ENCODE measurements at places on chromosomes 1 and 21.

DNA sequence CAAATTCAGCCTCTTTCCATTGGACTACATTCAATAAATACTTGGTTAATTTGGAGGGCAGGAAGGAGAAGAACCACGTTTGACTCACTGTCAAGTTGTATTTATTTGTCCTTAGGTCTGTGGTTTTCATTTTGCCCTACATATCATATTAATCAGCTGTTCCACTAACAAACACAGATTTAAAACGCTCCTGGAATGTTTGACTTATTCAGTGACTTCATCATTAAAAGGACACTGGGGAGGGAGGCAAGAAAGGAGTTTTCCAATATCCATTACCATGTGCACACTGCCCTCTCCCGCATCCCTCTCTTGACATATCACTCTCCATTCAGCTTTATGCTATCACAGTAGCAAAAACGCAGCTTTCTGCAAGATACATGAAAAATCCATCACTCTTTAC is 98.2 kb upstream of the C1orf87 start:
- DNase-seq, result no peak

DNA sequence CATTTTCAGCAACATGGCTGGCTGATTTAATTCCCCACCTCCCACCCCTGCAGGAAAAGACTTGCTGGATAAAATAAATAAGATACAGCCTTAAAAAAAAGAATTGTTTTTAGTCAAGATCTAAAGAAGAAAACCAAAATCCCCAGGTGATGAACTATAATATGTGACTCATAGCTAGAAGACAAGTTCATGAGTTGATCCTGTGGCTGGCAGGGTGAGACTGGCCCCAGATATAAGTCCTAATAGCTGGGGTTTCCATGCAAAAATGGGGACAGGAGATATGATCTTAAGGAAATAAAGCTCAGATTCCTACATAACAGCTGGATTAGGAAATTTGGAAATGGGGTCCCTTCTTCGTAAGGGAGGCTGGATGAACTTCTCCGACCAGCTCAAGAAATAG is 21.9 kb upstream of the RGSL1 start:
- DNase-seq, result no peak

- peak; percentile 41 for DNase-seq
Measured at GRCh38 chr1:37233606-37234005, 199.3 kb upstream of the GRIK3 start.

- DNase-seq, result no peak
Measured at GRCh38 chr1:151991663-151992302, 1.9 kb downstream of the S100A10 start.

- DNase-seq, result no peak
Measured at GRCh38 chr1:218330043-218330623, 15.0 kb upstream of the TGFB2 start.

DNA sequence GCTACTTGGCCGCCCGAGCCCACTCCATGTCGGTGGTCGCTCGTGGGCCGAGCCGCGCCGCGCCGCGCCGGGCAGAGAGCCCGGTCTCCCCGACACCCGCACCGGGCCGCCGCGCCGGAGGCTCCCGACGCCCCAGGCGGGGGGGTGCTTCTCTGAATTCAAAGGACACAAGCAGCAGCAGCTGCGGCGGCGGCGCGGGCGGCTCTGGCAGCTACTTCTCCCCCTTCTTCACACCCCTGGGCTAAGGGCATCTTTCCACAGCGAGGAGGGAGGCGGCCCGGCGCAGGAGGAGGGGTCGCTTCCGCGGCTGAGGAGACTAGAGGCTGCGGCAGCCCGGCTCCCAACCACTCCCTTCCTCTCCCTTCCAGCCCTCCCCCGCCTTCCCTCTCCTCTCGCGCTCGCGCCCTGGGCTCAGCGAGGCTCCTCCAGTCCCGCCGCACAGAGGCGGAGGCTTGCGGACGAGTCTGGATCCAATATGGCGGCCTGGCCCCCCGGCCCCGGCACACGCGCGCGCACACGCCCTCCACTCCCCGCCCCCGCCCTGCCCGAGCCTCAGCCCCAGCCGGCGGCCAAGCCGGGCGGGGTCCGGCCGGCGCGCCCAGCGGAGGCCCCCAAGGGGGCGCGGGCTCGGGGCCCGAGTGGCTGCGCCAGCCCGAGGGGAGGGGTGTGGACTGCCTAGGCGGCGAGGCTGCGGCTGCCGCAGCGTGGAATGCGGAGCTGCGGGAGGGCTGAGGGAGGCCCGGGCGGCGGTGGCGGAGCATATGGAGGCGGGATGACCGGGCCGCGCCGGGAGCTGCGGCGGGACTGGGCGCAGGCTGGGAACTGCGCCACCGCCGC is at the start of gene CDC42BPA:
Gene CDC42BPA, minus strand, starts transcription at position 477 of the 837 bp plus-strand sequence. CDS start 1,310 bp downstream, outside the sequence.
- peak; percentile 92 for DNase-seq

GRCh38 chr1:36857754-36858153 is 176.6 kb downstream of the GRIK3 start:
- DNase-seq, result no peak

GRCh38 chr1:28039341-28039740 is 49.1 kb downstream of the EYA3 start:
- no peak for DNase-seq

DNA sequence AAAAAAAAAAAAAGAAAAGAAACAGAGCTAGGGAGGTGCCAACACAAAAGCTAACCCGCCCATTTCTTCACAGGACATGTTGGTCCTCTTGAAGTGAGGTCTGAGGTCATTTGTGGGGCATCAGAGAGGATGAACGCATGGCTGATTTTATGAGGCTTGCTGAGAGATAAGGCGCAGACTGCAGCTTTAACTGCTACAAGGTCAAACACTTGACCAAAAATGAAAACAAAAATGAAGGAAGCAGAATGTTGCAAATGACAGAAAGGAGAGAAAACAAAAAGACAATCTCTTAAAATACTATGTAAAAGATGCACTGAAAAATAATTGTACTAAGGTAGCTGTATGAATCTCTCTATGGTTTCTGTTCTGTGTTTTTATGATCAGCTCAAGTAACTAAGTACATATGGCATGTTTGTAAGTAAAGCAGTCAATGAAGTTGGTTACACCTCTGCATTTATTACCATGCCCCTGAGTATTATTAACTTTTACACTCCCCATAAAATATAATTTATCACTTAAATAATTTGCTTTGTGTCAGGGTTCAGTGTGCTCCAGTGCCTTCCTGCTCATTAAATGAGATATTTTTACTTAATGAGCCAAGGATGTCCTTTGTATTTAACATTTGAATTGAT is 249.1 kb upstream of the NR5A2 start:
- DNase-seq, result no peak

GRCh38 chr21:32812035-32812434 is 40.5 kb upstream of the PAXBP1 start:
- DNase-seq, result no peak

GRCh38 chr1:41648230-41648629 is 163.7 kb upstream of the EDN2 start:
- no peak for DNase-seq

DNA sequence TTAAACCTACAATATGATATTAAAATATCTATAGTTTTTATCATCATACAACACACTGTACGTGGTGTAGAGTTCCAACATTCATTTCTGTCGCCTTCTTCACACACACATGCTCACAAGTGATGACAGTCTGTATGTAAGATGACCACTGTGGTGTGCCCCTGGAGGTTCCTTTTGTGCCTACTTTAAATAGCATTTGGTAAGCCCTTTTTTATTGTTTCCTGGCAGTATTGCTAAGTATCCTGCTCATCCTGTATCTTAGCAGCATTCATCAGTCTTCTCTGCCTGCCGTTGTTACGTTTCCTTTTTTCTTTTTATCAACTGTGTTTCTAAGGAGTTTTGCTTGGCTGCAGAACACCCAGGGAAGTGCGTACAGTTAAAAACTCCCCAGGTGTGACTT is 231.4 kb downstream of the CHRM3 start:
- no peak for DNase-seq

DNA sequence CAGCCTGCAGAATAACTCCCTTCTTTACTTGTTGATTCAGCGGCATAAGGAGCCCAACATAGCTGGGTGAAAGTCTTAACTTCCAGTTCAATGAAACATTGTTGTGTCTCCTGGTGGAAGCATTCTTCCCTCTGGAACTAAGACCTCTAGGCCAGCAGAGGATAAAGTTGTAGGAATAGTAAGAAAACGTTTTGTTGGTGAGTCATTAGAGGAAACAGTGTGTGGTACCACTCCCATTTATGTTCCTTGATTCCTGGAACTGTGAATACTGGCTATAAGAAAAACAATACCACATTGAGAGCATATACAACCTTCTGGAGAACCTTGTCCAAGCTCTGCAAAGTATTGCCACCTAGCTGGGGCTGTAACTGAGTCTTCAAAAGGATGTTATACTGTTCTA is 737.4 kb upstream of the ZP4 start:
- DNase-seq, result no peak

DNA sequence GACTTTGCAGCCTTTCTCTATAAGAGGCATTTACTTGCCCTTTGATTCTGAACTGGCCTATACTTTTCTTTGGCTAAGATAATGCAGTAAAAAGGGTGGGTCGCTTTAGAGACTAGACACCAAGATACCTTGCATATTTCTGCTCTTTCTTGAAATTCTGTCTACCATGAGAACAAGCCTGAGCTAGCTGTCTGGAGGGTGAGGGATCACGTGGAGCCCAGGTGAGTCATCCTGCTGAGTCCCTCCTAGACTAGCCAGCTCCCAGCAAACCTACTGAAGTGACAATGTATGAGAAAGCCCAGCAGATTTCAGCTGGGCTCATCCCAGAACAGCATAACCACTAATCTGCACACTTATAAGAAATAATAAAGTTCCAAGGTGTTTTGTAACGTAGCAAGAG is 408.0 kb upstream of the KAZN start:
- no peak for DNase-seq

- DNase-seq, result no peak
Measured at GRCh38 chr1:236815941-236816340, 20.8 kb downstream of the MTR start.

DNA sequence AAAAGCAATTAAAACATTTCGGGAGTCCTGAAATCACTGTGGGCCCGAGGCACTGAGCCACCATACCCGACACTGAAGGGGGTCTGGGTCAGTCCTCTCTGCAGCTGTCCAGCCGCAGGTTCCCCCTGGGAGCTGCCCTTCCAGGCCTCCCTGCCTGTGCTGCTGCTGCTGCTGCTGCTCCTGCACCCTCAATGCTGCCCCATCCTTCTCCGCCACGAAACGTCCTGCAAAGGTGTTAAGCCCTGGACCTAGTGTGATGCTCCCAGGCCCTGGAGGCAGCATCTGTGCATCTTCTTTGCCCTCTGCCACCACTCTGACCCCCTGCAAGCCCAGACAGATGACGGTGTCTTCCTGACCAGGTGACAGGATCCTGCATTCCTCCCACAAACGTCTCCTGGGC is 513.3 kb downstream of the NPHP4 start:
- no peak for DNase-seq

GRCh38 chr21:38505654-38506523 is 7.6 kb upstream of the ERG start:
- peak; percentile 39 for DNase-seq

GRCh38 chr1:225470211-225471108 is 42.6 kb upstream of the LBR start:
- DNase-seq, result no peak

DNA sequence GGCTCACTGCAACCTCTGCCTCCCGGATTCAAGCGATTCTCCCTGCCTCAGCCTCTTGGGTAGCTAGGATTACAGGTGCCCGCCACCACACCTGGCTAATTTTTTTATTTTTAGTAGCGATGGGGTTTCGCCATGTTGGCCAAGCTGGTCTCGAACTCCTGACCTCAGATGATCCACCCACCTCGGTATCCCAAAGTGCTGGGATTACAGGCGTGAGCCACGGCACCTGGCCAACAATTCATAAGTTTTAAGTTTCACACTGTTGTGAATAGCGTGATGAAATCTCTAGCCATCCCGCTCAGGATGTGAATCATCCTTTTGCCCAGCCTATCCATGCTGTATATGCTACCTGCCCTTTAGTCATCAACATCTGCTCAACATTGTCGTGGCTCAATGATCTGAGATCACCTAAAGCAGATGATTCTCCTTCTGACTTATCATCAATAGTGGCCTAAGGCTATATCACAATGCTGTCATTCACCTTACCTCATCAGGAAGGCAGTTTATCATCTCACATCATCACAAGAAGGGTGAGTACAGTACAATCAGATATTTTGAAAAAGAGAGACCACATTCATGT is 2.6 kb downstream of the PFDN2 start:
- no peak for DNase-seq

DNA sequence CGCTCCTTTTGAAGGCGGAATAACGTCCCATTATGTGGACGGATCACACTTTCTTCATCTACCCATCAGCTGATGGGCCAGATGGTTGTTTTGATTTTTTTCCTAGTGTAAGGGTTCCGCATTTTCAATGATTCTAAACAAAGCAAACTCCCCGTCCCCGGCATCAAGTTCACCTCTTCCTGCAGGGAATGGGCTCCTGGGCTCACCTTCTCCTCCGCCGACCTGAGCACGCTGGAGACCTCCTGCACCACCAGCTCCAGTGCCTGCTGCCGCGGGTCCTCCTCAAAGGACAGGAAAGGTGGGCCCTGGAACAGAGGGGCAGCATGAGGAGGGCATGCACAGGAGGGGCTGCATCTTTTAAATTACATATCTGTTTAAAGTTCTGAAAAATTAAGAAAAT is 11.9 kb downstream of the C2CD2 start:
- DNase-seq, result no peak

DNA sequence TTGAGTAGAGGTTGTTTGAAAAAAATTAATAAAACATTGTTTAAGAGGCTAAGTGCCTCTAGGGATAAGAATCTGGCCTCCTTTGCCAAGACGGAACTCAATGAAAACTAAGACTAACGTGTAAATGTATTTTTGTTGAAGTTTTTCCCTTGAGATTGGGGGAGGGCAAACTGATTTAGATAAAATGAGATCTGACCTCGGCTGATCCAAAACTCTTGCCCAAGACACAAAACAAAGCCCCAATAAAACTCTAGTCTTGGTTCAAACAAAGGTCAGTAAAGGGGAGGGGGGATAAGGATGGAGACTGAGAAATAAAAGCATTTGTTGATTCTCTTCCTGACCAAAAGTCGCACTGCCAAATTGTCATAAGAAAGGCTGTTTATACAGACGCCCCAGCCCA is 134.8 kb upstream of the DPT start:
- DNase-seq, result no peak

GRCh38 chr1:8870103-8870502 is 8.4 kb downstream of the ENO1 start:
- no peak for DNase-seq

GRCh38 chr1:16387201-16388188 is 20.5 kb downstream of the SZRD1 start:
- no peak for DNase-seq

- no peak for DNase-seq
Measured at GRCh38 chr1:84749427-84749826, 59.2 kb upstream of the SSX2IP start.

- no peak for DNase-seq
Measured at GRCh38 chr21:14114251-14114650, 96.5 kb downstream of the LIPI start.

- DNase-seq, result no peak
Measured at GRCh38 chr1:33797849-33798248, 66.0 kb upstream of the HMGB4 start.

DNA sequence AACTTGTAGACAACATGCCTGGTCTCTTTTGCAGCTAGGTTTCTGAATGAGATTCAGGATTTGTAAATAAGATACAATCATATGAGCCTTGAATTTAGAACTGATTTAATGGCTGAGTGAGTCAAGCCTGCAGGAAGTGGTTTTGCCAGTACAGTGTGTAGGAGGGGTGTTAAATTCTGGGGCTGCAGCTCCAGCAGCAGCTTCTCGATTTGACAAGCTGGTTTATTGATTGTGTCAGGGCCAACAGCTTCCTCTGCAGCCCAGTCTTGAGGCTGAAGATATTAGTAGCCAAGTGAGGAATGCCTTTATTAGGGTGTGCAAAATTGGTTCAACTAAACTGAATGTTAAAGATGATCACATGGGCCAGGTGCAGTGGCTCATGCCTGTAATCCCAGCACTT is 11.5 kb upstream of the PLA2G5 start:
- DNase-seq, result no peak

All from putamen (tissue), 1 donor.